ENCODE measurements at places on chromosomes 1 and 21.
A peak's percentile ranks its signal among the peaks of the same experiment; 100 is the strongest.

GRCh38 chr1:237903961-237904360 is 13.2 kb upstream of the ZP4 start:
- DNase-seq: no peak

DNA sequence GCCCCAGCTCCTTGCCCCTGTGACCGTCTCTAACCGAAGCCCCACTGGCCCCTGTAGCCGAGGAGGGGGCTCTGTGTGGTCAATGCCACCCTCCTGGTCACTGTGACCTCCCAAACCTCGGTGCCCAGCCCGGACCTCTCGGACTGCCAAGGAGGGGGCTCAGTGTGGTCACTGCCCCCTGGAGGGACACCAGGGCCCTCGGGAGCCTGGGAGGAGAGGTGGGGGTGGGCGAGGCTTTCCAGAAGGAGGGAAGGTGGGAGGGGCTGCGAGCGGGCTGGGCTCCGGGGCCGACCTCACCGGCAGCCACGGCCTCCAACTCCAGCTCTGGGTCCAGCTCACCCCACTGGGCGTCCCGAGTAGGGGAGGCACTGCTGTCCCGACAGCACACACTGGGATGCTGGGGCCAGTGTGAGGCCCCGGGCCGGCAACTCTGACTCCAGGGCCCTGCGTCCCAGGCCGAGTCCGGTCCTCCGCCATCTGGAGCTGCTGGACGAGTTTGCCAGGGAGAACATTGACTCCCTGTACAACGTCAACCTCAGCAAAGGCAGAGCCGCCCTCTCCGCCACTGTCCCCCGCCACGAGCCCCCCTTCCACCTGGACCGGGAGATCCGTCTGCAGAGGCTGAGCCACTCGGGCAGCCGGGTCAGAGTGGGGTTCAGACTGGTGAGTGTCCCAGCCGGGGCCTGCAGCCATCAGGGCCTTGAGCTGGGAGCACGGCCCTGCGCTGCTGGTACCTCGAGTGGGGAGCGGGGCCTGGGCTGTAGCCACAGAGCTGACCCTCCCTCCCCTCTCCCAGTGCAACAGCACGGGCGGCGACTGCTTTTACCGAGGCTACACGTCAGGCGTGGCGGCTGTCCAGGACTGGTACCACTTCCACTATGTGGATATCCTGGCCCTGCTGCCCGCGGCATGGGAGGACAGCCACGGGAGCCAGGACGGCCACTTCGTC is 6.4 kb downstream of the SCNN1D start:
- DNase-seq: no peak

- DNase-seq: no peak
These were observed 58.3 kb downstream of the CLEC20A start for GRCh38 chr1:178438432-178438831.

GRCh38 chr1:169367096-169367685 is 406 bp downstream of the NME7 start:
- DNase-seq: no peak

DNA sequence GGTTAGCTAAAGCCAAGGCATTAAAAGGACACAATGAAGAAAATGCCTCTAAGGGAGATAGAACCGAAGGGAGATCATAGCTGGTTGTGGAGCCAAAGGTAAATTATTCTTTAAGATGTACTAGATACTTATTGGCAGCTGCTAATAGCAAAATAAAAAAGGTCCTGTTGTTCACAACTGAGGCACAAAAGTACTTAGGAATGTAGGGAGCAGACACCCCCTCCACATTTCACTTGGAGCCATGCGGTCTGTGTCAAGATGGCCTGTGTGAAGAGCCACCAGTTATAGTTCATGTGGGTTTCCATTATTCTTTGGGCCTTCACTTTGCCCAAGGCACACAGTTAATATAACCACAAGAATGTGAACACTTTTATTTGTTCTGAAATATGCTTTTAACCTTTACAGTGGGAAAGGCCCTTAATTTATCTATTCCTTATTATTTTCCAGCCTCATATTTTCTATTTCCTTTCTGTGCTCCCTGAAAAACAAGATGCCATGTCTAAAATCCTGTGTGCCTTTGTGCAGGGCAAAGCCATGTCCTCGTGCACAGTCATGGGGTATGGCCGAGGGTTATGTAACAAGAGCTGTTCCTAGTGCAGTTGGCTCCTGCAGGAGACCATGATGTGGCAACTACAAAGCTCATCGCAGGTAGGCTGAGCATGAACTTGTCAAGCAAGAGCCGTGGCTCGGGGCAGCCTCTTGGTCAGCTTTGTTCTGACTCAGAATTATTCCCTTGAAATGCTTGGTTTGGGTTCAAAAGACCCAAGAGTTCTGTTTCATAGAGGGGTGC is 16.2 kb upstream of the WDR26 start:
- no peak for DNase-seq

GRCh38 chr1:38076455-38076854 is 29.9 kb upstream of the POU3F1 start:
- no peak for DNase-seq

- DNase-seq: no peak
These were observed 19.3 kb downstream of the TNFRSF1B start for GRCh38 chr1:12185918-12186678.

- DNase-seq: no peak
These were observed 102.6 kb downstream of the NRIP1 start for GRCh38 chr21:14962217-14962616.

- DNase-seq: no peak
These were observed 152.8 kb upstream of the ZRANB2 start for GRCh38 chr1:71233645-71234044.

- DNase-seq: no peak
These were observed at the start of gene TRAF5 for GRCh38 chr1:211326528-211327345. TRAF5 (plus strand) TSS chr1:211326833; CDS start chr1:211353240, 26,407 bp downstream.

DNA sequence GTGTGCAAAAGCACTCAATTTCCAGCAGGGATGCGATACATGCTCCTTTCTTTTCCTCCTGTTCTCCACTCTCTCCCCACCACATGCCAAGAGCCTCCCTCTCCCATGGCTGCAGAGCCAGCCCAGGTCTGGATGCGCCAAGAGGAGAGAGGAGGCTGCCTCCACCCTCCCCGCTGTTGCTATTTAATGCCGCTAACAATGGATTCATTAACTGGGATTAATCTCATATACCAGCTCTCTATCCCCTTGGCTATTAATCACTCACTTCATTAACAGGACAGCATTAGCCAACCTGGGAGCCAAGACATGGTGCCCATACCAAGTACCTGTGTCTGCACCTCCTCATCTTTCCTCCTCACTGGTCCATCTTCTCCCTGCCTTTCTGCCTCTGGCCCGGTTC is 49.1 kb upstream of the SCMH1 start:
- DNase-seq: no peak

GRCh38 chr1:92075311-92075710 is at the start of gene SETSIP:
SETSIP (minus strand) TSS chr1:92075411; CDS start chr1:92075411, 0 bp downstream.
- no peak for DNase-seq

DNA sequence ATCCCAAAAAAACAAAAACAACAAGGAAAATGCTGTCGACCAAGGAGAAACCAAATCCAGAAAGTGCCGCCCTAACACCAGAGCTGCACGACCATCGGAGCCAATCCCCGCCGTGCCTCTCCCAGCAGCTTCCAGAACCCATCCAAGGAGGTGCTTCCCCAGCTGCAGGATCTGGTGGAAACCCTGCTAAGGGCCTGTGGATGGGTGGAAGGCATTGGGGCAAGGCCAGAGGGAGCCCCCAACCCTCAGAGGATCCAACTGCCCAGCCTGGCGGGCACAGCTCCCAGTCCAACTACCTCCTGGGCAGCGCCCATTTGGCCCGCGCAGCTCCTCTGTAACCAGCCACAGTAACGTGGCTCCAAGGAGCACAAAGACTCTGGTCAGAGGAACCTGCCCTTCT is 81.6 kb downstream of the NPHP4 start:
- no peak for DNase-seq

GRCh38 chr1:53693773-53694717 is 44.9 kb downstream of the GLIS1 start:
- no peak for DNase-seq

- peak; percentile 34 for DNase-seq
These were observed 262.5 kb downstream of the GRIK3 start for GRCh38 chr1:36771660-36772284.

DNA sequence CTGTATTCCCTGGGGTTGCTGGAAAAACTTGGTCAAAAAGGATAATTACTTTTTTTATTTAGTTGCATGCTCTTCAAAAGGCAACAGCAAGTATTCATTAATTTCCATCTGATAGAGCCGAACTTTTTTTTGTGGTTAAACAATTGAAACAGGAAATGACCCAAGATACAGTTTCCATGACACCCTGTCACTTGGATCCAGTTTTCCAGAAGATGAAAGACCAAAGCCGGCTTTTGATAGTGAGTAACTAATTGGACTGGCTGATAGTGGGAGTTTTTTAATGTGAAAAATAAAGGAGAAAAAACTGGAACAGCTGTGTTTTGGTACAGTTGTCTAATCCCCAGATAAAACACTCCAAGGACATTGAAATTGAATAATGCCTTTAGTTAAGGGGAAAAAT is 33.0 kb downstream of the CACHD1 start:
- DNase-seq: no peak

DNA sequence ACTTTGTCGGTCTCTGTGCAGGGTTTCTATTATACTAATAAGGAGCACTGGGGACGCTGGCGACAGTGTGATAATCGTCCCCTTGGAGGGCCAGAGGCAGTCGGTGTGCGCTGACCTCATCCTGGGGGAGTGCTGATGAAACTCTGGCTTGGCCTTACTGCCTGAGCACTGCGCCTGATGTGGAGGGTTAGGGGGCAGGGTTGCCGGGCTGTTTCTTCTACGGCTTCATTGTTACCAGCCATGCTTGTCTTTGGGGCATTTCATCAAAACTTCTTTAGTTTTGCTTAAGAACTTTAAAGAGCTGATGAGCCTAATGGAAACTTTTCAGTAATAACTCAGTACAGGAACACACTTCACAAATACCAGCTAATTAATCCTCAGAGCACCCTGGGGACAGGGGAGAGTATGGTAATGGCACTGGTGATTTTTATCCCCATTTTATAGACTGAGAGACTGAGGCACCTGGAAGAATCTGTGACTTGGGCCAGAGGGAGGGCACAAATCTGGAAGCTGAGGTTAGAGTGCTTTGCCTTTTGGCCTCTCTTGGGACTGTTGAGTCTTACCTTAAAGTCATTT is 81.8 kb downstream of the PEX14 start:
- DNase-seq: no peak

GRCh38 chr1:59043796-59044195 is 253.1 kb upstream of the FGGY start:
- peak; percentile 34 for DNase-seq

DNA sequence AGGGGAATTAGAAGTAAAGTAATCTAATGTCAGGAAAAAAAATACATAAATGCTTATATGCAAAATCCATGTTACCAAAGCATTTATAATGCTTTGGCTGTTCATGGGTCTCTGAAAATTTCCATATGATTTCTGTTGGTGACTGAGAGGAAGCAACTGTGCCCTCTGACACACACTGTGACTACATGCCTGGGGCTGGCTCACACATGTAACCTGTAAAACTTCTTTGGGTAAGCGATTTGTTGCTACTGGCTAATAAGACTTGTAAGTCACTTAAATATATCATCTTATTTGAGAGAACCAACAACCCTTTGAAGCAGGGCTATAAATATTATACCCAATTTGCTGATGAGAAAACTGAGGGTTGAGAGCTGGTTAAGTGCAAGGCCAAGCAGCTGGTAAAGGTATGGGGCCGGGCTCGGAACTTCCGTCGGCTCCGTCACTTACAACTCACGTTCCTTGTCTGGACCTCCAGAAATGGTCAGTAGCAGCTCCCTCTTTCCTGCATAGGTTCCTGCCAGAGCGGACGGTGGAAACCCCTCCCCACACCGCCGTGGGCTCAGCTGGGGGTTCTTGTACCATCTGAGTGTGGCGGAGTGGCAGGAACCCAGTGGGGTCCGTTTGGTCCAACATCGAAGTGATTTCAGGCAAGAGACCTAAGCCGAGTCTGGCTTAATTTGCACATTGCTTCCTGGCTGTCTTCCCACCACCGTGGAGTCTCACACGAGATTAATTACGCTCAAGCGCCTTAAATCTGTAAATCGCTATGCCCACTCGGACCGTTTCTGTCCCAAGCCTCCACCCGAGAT is 714 bp downstream of the DFFA start:
- DNase-seq: no peak

DNA sequence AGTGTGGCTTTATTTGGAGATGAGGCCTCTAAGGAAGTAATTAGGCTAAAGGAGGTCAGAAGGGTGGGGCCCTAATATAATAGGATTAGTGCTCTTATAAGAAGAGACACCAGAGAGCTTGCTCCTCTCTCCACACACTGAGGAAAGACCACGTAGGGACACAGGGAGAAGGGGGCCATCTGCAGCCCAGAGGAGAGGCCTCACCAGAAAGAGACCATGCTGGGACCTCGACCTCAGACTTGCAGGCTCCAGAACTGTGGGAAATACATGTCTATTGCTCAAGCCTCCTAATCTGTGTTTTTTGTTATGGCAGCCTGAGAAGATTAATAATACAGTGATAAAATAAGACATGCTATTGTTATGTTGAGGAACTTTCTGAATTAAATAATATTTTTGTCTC is 8.3 kb downstream of the RCAN1 start:
- no peak for DNase-seq

DNA sequence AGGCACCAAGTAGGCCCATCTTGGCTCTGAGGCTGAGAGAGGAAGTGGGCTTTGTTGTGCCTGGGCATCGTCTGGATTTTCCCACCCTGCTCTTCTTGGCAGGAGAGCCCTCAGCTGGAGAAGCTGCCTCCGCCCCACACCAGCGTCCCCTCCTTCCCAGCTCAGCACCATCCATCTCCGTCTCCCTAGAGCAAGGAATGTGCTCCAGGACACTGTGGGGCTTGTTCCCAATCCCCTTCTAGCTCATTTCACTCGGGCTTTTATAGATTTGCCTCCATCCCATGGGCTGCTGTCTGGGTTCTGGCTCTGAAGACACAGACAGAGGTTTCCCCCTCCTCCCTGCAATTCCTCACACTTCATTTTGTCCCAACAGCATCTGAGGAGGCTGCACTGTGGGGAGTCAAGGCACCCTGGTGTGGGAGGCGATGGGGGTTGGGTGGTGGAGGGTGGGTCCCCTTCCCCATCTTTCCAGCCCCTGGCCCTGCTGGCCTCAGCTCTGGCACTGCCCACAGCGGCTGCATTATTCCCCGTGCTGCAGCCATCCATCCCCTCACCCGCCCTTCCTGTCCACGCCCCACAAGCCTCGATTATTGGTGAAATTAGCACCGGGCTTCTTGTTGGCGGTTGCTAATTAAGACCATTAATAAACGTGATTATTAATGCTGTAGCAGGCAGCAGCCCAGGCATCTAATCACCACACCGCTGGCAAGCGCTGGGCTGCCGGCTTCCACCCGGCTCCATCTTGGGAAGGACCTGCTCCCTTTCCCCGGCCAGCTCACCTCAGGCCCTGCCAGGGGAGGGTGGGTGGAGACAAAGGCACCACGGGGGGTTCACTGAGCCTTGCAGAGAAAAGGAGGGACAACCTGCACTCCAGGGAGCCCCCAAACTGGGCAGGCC is 21.7 kb downstream of the RHBG start:
- no peak for DNase-seq

GRCh38 chr1:84571150-84571535 is 3.1 kb downstream of the CTBS start:
- DNase-seq: no peak

GRCh38 chr1:159987186-159987585 is 33.1 kb upstream of the SLAMF9 start:
- no peak for DNase-seq

- DNase-seq: no peak
These were observed 504 bp downstream of the SCCPDH start for GRCh38 chr1:246724731-246725095.
